Caki2 (cell line): ENCODE measurements at places on chromosomes 4 and X. TPM values are rescaled to one million over a fixed set of nuclear protein-coding genes. Genes with fewer than 3 reads are reported as not detected.

- DNase-seq = no peak
Observed at GRCh38 chr4:8665406-8666360, 73.1 kb downstream of the CPZ start.

- no peak for DNase-seq
Observed at GRCh38 chrX:99394456-99394855, 1015.6 kb downstream of the PCDH19 start.

- no peak for DNase-seq
Observed at GRCh38 chr4:54226404-54227255, 2.5 kb upstream of the PDGFRA start.

DNA sequence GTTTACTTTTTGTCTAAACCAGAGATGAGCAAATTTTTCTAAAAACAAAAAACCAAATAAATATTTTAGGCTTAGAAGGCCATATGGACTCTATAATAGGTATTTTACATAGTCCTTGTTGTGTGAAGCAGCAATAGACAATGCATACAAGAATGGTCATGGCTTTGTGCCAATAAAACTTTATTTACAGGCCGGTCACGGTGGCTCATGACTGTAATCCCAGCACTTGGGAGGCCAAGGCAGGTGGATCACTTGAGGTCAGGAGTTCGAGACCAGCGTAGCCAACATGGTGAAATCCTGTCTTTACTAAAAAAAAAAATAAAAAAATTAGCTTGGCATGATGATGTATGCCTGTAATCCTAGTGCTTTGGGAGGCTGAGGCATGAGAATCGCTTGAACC, 227.6 kb downstream of the CBR4 start:
- no peak for DNase-seq

Gene CXorf65
- not detected in 2 replicates for total RNA-seq

GRCh38 chr4:148204171-148204570, 238.0 kb downstream of the NR3C2 start:
- DNase-seq = no peak

GRCh38 chr4:26807330-26807729, 53.3 kb upstream of the STIM2 start:
- DNase-seq = no peak

DNA sequence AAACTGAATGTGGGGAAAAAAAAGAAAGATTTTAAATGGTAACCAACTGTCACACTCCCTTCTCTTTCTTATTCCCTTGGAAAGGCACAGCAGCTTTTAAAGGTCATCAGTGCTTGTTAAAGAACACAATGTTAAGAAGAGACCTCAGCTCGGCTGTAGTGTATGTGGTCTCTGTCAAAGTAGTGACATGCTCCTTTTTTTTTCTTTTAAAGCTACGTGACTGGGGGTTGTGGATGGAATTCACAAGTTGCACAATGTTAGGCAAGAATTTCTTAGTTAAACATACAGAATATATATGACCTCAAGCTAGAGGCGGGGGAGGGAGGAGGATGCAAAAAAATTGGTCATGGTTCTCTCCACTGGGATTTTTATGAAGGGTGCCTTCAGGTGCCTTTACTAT, 45.6 kb downstream of the OCRL start:
- no peak for DNase-seq

DNA sequence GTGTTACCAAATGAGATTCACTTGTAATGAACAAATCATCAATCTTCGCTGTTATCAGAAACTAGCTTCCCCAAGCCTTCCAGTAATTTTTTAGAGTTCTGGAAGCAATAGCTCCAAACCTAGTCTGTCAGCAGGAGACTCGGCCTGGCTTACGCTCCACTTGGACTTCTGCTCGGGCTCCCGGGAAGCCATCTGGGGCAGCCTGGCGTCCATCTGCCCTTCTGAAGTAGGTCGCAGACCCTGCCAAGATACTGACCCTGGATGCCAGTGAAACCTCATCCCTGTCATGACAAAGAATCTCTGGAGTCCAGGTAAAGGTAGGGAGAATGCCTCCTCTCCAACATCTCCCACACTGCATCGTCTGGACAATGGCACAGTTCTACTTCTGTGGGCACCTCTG, 493.8 kb upstream of the ZFP42 start:
- DNase-seq = no peak

DNA sequence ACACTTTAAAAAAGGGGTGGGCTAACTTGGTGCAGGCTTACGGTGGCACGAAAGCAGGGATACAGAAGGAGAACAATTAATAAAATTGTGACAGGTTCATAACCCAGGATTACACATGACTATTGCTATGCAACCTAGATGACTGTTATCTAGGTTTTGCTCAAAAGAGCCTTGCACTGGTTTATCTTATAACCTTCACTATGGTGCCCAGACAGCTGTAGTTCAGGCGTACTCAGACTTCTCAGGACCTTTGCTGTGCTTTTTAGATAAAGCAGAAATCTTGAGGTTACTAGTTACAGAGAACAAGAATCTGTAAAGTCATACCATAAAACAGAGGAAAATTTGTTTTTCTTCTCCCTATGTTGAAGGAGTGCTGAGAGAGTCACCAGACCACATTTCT, 44.4 kb downstream of the UGT2A3 start:
- no peak for DNase-seq

- no peak for DNase-seq
Observed at GRCh38 chr4:151569650-151570049, 160.7 kb downstream of the FHIP1A start.

- no peak for DNase-seq
Observed at GRCh38 chrX:16250296-16250695, 83.0 kb downstream of the MAGEB17 start.

Gene ADH1B
- not detected in 2 replicates for total RNA-seq
